ENCODE measurements at places on chromosomes 13 and 19.

DNA sequence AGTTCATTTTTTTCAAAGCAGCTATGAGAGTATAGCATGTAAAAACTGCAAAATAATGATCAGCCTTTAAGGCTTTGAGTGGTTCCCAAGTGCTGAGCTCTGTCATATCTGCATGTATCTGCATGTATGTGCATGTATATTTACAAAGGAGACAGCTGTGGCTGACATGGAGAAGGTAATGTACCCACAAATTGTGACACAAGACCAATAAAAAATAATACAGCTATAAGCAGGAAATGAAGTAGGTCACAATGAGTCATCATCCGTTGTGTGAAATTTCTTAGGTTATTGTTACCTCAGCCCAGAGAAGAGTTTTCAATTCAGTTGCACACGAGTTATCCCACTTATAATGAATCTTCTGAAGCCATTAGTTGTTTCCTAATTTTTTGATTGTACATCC, 60.9 kb upstream of the MED4 start:
- no peak for DNase-seq

GRCh38 chr13:73449252-73449651, 390.4 kb downstream of the KLF5 start:
- no peak for DNase-seq

GRCh38 chr13:40420160-40420740, 246.2 kb downstream of the FOXO1 start:
- DNase-seq, result no peak

- no peak for DNase-seq
Observed at GRCh38 chr19:45643024-45643926, 4.1 kb upstream of the EML2 start.

- DNase-seq, result no peak
Observed at GRCh38 chr19:54209058-54209810, 8.6 kb downstream of the RPS9 start.

DNA sequence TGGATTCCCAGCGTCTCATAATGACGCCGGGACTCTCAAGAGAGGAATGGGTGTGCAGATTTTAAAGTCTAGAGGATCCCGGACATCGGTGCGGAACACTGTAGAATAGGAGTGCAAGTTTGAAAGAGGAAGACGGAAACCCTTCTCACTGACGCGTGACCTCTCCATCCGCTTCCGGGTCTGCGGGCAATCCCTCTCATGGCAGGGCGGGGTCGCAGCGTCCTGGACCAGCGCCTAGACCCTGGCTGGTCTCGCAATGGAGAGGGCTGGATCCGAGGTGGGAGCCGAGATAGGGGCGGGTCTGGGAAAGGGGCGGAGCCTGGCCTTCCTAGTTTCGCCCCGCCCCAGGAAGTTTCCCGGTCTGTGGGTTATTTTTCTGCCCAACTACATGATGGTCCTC, 4.6 kb upstream of the ZNF845 start:
- DNase-seq, result no peak

- DNase-seq, result no peak
Observed at GRCh38 chr13:39249982-39250381, 211.7 kb downstream of the NHLRC3 start.

DNA sequence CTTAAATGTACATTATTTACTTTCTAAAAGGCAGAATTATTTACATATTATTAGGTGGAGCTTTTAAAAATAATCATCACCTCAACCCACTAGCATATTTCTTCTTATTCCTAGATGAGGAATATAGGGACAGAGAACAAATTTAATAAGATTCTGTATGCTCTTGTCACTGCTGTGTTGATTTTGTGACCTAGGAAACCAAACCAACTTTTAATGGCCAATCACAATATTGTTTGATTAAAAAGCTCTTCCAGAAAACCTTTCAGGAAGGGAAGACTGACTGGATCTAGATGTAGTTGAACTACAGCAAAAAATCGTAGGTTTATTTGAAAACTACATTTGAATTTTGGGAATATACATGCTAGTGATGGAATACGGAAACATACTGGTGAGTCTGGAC, 91.8 kb upstream of the RAP2A start:
- no peak for DNase-seq

DNA sequence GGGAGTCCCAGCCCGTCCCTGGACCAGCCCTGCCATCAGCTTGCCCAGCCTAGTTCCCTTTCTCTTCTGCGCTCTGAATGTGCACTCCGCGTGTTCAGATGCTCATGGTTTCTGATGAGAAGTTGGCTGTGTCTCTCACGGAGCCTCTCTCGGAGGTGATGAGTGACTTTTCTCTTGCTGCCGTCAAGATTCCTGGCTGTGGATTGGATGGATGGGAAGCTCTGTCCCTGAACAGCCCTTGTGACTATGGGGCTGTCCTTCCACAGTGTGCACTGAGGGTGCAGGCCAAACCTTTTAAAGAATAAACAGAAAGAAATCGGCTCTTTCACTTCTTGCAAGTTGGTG, 24.4 kb downstream of the WTIP start:
- no peak for DNase-seq

DNA sequence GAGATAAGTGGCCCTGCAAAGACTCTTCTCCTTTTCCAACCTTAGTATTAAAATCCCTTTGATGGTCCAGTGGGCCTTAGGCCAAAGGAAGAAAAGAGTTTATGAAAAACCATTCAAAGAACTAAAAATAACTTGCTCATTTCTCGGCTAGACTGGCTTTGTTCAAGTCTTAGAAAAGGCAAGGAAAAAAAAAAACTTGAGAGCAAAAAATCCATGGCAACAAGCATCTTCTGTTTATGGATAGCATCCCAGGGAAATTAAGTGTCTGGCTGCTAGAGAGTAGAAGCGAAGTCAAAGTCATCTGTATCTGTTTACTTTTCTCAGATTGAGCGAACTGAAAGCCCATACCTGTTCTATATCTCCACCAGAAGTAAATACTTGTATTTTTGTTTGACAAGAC, 129.6 kb downstream of the KCTD15 start:
- DNase-seq, result no peak

GRCh38 chr13:99702687-99703319, 201.5 kb downstream of the TM9SF2 start:
- no peak for DNase-seq

GRCh38 chr19:5451494-5451893, 3.7 kb upstream of the ZNRF4 start:
- no peak for DNase-seq

DNA sequence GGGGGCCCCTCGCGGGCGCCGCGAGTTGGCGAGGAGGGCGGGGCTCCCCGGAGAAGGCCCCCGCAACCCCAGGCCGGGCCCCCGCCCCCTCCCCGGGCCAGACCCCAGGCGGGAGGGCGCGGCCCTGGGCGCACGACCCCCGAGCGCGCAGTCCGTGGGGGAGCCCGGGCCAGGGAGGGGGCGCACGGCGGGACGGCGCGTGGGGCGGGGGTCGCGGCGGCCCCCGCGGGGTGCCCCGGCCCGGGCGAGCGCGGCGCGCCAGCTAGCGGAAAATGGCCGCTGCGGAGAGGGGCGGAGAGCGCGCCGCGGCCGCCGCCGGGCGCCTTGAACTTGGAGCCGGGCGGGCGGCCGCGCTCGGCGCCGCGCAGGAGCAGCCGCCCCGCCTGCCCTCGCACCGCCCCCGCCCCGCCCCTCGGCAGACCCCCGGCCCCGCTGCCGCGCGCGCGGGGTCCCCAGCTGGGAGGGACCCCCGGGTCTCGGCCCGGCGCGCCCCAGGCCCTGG, 6.4 kb upstream of the NFIC start:
- DNase-seq, result no peak

- DNase-seq, result no peak
Observed at GRCh38 chr13:108342369-108343289, 73.1 kb downstream of the TNFSF13B start.

GRCh38 chr13:75469047-75469446, 12.9 kb downstream of the TBC1D4 start:
- no peak for DNase-seq

GRCh38 chr19:56076498-56076897, 44.6 kb downstream of the ZNF787 start:
- DNase-seq, result peak; percentile 5

DNA sequence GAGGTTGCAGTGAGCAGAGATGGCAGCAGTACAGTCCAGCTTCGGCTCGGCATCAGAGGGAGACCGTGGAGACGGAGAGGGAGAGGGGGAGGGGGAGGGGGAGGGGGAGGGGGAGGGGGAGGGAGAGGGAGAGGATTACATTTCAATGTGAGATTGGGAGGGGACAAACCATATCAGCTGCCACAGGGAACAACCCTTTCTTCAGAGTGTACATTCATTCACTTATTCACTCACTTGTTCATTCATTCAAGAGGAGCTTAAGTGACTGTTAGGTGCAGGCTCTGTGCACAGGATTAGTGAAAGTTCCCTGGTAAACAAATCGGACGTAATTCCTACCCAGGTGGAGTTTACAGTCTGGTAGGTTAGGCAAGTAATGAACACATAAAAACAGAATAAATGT, 65.6 kb upstream of the MEDAG start:
- no peak for DNase-seq

GRCh38 chr13:100098445-100099116, 9.7 kb downstream of the PCCA start:
- no peak for DNase-seq

DNA sequence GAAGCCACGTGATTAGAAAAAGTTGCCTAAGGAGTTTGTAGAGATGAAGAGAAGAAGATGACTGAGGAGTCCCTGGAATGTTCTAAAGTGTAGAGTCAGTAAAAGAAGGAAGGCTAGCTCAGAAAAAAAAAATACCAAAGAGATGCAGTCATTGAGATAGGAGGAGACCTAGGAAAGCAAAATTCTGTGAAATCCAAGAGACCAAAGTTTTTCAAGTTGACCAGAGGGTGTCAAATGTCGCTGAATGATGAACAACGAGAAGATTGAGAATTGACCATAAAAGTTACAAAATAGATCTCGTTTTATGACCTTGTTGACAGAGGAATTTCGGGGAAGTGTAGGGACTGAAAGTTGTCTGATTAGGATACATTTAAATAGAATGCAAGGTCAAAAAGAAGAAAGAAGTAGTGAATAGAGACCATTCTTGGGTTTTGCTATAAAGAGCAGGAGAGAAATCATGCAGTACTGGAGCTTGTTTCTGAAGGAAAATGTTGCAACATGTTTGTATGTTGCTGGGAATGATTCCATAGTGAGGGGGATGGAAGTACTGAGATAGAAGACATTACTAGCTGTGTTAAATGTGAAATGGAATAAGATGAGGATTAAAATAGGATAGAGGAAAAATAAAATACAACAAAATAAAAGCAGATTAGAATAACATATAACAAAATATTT, 30.2 kb upstream of the HTR2A start:
- DNase-seq, result peak; percentile 21

- no peak for DNase-seq
Observed at GRCh38 chr13:19572280-19572679, 10.9 kb upstream of the TPTE2 start.

DNA sequence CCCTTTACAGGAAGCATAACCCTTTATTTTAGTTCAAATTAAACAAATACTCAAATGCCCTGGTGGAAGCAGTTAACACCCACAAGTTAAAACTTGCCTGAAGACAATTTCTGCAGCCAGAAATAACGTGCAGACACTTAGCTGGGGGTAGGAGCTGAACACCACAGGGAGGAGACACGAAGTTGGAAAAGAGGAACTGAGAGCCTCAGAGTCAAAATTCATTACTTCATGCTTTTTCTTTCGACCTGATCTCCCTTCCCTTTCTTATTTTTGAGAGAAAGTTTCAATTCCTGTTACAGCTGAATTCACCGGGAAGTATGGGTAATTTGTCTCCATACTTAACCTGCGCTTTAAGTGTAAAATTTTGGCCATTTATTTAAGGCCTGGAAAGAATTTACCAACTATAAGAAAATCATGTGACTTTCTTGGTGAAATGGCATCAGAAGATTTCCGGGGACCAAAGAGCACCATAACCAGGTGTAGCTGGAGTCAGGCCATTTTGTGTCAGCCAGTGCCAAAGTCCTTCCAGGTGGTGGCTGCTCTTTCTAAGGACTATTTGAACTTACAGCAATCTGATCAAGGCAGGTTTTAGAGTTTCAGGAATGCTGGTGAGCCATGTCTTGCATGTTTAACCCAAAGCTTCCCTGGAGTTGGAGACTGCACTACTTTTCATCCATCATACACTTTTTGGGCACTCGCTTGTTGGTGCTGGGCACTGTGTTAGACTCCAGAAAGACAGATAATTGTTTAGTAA, 46.5 kb upstream of the RCBTB2 start:
- no peak for DNase-seq

- DNase-seq, result no peak
Observed at GRCh38 chr19:5827342-5827890, 12.1 kb downstream of the FUT6 start.

DNA sequence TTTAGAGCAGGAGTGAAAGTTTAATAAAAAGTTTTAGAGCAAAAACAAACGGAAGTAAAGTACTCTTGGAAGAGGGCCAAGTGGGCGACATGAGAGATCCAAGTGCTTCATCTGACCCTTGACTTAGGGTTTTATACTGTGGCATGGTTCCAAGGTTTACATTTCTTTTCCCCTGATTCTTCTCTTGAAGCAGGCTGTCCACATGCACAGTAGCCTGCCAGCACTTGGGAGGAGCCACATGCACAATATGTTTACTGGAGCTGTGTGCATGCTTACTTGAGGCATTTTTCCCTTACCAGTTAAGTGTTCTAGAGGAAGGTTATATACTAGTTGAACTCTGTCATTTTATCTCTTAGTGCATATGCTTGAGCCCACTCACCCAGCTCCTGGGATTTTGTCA, 295.6 kb downstream of the TBC1D4 start:
- no peak for DNase-seq

DNA sequence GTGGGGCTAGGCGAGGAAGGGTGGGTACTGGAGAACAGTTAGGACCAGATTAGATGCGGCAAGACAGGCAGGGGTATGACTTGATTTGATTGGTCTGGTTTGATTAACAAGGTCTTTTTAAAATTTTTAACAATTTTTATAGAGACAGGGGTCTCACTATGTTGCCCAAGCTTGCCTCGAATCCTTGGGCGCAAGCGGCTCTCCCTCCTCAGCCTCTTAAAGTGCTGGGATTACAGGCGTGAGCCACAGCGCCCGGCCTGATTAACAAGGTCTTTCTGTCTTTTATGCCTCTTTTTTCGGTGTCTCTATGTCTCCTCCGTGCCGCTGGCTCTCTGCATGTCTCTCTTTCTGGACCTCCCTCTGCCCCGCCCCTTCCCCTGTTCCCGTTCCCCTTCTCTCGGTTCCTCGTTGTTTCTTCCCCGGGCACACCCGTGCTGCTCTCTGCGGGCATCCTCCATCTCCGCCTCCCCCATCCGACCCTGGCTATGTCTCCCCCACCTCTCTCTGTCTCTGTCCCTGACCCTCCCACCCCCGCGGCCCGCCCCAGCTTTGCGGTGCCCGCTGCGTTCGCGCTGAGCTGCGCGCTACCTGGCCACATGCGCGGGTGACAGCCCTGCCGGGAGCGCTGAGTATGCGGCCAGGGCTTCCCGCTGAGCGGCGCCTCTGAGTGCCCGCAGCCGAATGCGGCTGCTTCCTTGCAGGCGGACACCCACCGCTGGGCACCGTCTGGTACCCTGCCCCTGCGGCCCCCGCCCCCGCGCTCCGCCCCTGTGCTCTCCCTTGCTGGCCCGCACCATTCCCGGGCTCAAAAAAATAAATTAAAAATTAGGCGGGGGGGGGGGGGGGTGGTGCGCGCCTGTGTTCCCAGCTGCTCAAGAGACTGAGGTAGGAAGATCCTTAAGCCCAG, 8.1 kb upstream of the SDHAF1 start:
- no peak for DNase-seq

GRCh38 chr13:75425216-75426009, 56.6 kb downstream of the TBC1D4 start:
- DNase-seq, result no peak
